Activated CD4-positive, CD25-positive, alpha-beta regulatory T cell (primary cell): ENCODE measurements at places on chromosomes 12 and 14.

- no peak for DNase-seq
Measured at GRCh38 chr12:118188690-118189371, 52.9 kb downstream of the PEBP1 start.

GRCh38 chr12:132797820-132798570 lies 30.7 kb downstream of the GOLGA3 start:
- no peak for DNase-seq

DNA sequence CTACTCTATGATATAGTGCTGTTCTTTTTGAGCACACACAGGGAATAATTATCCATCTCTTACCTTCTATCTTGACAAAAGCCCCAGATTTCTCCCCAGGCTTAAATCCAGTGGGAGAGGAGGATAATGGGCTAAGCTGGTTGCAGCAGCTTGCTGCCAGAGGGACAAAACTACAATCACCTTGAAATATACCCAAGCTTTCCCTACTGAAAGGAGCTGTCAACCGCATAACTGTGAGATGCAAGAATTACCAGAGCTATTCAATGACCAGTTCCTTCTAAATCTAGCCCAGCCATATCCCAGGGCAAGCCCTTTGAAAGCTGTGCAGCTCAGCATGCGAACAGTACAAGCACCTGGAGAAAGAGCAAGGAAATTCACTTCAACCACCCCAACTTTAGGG lies 943 bp upstream of the MGAT4C start:
- DNase-seq, result no peak

- DNase-seq, result no peak
Measured at GRCh38 chr14:77319422-77319821, 1.3 kb downstream of the POMT2 start.

DNA sequence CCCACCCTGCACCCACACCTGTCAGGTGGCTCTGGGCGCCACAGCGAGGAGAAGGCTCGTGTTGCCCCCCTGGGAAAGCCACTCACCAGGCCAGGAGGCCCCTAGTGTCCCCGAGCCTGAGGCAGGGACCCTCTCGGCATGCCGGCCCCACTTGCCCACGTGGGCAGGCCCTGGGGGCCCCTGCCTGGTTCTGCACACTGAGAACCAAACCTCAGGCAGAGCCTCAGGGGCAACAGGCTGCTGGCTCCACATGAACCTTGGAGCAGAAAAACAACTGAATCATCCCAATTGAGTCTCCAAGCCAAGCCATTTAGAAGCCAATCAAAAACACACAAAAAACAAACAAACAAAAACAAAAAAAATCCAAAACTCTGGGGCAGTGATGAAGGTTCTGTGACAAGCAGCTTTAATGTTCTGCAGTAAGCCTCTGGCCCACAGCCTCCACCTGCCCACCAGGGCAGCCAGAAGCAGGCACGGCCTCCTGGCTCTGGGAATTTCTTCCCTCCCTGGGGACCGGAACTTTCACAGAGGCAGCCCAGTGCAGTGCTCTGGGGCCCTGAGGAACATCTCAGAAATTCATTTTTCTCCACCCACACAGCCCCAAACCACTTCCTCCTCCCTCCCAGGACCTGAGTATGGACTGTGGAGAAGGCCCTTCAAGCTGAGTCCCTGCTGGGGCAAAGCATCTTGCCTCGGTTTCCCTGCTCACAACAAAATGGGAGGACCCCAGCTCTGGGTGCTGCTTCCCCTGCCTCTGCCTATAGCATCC lies 90.2 kb downstream of the CHGA start:
- no peak for DNase-seq

- DNase-seq, result no peak
Measured at GRCh38 chr12:30700216-30700900, 4.7 kb upstream of the IPO8 start.

DNA sequence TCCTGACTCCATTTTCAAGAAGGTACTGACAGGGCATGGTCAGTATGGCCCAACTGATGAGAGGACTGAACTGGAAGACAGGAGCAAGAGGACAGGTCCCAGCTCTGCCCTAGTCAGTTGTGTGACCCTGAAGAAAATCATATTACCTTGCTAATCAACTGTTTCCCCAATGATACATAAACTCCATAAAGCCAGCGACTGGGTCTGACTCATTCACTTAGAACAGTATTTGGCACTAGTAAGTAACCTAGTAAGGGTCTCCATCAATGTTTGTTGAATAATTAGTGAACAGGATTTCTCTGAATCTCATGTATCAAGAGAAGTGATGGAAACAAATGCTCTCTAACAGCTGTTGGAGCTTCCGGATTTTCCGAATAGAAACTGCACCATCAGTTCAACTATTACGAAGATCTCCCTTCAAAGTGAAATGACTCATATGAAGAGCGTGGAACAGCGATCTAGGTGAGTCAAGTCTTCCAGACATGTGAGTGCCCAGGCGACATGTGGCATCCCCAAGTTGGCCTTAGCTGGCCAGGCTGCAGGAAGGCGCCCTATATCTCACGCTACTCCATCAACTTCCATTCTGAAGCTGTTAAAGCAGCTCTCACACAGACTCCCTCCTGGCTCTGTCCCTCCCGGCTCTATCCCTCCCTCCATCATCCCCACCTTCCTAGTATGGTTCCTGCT lies 94.5 kb downstream of the TTC7B start:
- no peak for DNase-seq
